Activated T-cell treated with anti-CD3 and anti-CD28 coated beads, Interleukin-2, amount 50 U/mL, for 48 hours (primary cell): ENCODE measurements at places on chromosomes 2 and 18.

- peak; percentile 28 for DNase-seq
These were observed 43.3 kb upstream of the ZFP36L2 start for GRCh38 chr2:43269706-43270105.

DNA sequence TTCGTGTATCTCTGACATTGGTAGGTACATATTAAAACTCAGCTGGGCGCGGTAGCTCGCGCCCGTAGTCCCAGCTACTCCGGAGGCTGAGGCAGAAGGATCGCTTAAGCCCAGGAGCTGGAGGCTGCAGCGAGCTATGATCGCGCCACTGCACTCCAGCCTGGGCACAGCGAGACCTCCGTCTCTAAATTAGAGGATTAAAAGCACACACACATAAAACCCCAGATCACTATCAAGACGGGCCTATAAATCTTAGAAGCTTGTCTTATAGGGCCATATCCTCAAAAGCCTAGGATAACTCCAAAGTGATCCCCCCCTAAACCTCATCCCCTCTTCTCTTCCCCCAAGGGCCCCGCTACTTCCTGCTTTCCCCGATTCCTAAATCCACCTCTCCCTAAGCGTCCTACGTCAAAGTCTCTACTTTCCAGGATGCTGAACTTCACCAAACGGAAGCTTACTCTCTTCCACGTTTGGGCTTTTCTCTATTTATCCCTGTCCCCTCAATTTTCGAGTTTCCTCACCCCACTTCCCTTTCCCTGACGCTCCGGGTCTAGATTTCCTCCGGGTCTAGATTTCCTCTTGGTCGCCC is 707 bp downstream of the KRCC1 start:
- no peak for DNase-seq

DNA sequence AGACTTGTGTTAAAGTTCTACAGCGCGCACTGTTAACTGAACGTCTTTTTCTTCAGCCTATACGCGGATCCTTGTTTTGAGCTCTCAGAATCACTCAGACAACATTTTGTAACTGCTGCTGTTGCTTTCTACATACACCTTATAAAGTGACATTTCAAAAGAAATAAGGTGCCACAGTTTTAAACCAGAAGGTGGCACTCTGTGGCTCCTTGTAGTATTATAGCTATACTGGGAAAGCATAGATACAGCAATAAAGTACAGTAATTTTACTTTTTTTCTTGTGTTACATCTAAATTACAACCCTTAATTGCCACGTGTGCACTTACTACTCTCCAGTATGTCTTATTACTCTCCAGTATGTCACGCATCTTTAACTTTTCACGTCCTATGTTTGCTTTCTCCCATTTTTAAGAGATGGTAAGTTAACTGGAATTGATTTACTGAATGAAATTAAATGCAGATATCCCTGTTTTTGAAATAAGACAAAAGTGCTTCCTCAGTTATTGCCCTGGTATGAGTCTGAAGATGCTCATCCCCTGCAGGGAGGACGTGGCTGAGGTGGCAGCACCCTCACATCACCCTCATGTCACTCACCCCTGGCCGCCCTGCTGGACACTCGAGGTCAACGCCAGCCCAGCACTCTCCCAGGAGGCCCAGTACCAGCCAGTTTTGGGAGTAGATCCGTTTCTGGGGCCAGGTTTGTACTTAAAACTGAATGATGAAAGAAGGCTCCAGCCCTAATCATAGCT is 37.8 kb downstream of the GORASP2 start:
- DNase-seq = no peak

- peak; percentile 82 for DNase-seq
These were observed 26.9 kb upstream of the COL6A3 start for GRCh38 chr2:237440819-237441281.

DNA sequence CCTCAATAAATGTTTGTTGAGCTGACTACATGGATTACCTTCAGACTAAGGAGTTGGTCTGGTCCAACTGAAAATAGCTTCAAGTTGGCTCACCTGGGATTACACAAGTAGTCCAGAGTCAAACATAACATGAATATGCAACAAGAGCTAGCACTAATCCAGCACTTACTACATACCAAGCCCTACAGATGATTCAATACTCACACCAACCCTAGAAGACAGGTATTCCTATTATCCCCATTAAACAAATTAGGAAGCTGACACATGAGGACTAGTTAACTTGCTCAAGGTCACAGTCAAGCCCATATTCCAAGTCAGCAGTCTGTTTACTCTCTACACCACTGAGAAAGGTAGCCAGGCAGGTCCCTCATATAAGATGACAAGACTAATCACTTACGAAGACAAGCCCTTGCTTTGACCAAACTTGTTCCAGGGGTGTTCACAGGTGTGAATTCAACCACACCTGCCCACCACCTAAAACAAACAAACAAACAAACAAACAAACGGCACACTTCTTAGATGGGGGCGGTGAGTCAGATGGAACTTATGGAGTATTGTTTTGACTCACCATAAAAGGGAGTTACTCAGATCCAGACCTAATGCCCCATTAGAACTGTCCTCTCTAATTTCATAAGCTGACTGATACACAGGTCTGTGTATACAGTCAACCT is 29.1 kb downstream of the TMEM131 start:
- DNase-seq = no peak

DNA sequence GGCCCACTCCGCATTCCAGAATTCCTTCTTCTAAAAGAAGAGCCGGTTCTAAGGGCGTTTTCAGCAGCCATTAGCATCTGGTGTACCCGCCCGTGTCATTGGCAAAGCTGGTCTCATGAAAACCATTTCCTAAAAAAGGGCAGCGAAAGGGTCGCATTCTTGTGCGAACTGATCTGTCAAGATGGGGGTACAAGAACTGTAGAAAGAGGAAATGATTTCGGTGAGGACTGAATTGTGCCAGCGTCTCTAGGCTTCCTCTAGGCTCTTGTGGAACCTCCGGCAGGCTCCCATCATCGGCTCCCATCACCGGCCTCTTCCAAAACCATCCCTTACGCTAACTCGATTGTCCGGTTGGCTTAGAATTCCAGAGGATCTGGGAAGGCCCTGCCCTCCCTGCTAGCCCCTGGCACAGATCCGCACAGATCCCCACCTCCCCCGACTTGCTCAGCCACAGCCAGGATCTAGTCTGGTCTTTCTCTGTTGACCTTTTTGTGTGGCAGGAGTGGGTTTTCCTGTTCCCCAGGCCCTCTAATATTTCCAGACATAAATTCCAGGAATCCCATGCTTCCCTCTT is 1.3 kb downstream of the RAB31 start:
- DNase-seq = no peak

DNA sequence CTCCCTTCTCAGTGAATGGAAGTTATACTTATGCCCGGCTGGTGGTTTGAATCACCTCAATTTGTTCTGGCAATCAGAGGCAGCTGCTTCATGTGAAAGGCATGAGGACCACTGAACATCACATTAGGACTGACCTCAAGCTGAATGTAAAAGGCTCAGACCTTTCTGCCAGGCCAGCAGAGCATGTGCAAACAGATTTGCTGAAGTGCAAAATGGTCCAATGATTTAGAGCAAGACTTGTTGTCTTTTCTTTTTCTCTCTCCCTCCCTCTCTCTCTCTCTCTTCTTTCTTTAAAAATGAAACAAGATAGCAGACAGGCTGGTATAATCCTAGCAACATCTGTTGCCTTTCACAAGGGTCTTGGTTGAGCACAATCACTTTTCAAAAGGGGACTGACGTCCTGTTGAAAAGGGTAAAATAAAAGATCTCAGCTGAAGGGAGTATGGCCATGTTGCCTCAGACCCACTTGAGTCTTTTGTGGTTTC is 13.3 kb upstream of the CDH7 start:
- DNase-seq = no peak

DNA sequence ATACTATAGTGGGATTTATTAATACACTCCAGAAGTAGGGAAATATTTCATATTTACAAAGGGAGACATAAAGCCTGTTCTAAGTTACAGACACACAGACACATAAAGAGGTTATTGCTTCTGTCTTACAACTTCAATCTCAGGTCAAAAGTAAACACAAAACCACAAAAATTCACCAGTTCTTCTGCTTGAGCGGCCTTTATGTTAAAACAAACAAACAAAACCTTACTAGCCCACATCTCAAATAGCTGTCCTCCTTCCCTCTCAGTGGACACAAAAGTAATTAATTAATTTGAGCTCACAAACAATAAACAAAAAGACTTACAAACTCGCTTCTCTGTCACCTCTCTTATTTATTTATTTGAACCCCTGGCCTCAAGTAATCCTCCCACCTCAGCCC is 1.5 kb upstream of the ASNSD1 start:
- no peak for DNase-seq

DNA sequence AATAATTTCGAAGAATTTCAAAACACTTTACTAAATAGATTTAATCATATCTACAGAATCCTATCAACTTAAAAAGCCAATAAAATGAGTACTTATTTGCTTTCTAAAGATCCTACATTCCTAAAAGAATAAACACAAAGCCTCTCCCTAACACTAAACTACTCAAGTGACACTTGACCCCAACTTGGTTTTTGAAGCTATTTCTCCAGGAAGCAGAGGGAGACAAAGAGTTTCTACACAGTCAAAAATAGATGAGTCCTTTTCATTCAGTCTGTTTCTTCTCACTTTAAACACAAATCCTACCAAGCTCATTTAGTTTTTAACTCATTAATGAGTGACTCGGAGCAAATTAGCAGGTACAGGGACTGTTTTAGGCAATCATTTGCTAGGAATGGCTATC is 2.1 kb downstream of the ATL2 start:
- DNase-seq = no peak

GRCh38 chr2:22901471-22902179 is 483.4 kb upstream of the KLHL29 start:
- no peak for DNase-seq

DNA sequence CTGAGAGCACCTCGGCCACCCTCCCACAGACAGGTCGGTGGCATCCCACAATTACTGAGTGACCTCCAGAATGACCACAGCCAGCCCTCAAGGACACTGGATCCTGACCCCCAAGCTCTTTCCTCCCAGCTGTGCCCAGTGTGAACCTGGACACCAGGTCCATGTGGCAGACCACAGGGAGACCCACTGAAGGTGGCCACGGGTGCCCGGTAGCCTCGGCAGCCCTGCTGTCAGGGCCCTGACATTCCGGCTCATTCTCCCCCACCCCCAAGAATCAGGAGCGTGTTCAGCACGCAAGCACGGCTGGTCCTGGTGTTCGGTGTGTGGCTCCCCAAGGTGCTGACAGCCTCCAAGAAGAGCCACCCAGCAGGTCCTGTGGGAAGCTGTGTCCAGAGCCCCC is 32.8 kb downstream of the AQP12A start:
- DNase-seq = no peak

DNA sequence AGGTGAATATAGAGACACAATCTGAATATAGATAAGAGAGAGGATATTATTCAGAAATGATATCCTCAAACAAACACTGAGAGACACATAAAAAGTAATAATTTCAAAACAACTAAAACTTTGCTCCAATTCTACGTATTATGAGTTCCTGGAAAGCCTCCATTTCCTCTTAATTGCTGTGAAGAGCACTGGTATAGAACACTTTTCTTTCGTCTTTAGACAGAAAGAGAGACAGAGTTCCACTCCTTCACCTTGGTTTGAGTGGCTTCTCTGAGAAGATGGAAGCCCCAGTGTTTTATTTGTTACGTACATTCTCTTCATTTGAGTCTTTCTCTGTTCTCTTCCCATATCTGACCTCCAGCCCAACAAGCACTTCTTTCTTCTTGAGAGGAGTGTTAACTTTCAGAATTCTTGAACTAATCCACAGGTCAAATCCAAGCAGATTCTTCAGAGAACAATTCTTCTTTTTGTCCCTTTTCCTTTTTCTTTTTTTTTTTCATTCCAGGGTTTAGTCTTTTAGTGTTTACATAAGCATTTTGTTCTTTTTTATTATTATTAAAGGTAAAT is 6.4 kb upstream of the PIK3C3 start:
- no peak for DNase-seq

GRCh38 chr2:2368476-2368875 is 37.4 kb upstream of the MYT1L start:
- no peak for DNase-seq

GRCh38 chr2:181305301-181306123 is 151.7 kb upstream of the ITGA4 start:
- DNase-seq = peak; percentile 58
